ENCODE measurements at places on chromosomes 3 and 15.

DNA sequence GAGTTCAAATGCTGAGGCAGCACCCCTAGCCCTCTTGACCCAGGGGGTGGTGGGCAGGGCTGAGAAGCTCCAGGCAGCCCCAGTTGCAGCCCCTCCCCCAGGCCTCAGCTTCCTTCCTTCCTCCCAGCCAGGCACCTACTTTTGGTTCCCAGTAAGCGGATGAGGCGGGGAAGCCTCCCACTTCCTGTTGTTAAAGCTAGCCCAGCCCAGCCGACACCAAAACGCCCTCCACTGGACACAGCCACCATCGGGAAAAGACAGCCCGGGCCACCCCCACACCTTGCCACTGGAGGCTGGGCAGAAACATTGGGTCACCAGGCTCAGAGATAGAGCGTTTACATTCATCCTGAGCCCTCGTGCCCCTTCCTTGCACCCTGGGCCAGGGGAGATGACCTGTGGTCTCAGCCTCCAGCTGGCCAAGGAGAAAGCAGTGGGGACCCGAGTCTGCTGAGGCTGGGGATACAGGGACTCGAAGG lies 3.5 kb downstream of the DUSP7 start:
- no peak for DNase-seq

DNA sequence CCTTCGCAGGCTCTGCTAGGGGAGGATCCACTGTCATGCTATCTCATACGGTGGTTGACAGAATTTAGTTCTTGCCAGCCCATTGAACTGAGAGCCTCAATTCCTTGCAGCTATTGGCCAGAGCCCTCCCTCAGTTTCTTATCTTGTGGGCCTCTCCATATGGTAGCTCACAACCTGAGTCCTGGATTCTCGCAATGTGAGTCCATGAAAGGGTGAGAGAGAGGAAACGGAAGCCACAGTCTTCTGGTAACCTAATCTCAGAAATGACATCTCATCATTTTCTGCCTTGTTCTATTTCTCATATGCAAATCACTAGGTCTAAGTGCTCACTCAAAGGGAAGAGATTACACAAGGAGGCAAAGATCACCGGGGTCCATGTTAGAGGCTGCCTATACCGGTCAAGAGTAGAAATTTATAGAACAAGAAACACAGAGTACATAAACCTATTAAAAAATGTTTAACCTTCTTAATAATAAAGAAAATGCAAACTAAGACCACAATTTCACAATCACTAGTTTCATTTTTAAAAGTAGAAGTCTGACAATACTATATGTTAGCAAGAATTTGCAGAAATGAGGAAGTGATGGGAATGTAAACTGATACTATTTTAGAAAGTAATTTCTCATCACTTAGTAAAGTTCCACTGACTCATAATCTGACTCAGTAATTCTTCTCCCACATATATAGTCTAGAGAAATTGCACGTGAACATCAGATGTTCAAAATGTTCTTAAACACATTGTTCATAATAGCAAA lies 378.4 kb upstream of the AGTR1 start:
- DNase-seq: no peak

GRCh38 chr3:161822291-161822690 lies 325.7 kb downstream of the OTOL1 start:
- no peak for DNase-seq

DNA sequence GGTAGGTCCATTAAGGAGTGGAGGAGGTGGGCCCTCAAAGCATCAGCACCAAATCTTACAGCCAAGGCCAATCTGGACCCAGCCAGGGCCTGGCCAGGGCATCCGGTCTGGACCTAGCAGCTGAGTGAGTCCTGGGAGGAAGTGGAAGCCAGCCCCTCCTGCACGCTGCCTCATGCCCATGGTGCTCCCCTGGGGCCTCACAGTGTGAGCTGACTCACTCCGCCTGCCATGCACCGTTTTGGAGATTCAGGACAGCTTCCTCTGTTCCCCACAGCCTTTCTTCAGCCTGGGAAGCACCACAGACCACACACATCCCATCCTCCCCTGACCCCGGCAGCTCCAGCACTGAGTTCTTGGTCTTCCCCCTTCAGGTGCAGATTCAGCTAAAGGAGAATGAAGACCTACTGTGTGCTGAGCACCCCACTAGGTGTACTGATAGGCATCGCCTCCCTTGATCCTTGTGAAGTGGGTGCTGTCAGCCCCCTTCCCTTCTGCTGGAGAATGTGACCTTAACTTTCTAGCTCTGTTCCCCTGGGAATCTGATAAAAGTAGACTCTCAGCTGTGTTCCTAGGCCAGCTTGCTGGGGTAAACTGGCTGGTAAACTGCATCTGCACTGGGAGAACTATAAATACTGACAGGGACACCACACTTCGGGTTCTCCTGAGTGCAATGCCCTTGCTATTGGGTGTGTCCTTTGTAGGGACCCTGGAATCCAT lies 36.8 kb upstream of the SEC13 start:
- DNase-seq: no peak

- DNase-seq: no peak
Observed at GRCh38 chr3:57959423-57960173, 48.6 kb upstream of the FLNB start.

- no peak for DNase-seq
Observed at GRCh38 chr15:67792250-67792942, 32.9 kb upstream of the SKOR1 start.

GRCh38 chr3:51539291-51539941 lies 897 bp downstream of the RAD54L2 start:
- DNase-seq: no peak

GRCh38 chr15:31065824-31066223 lies 35.7 kb downstream of the TRPM1 start:
- DNase-seq: no peak

GRCh38 chr15:42306681-42307080 lies 33.4 kb upstream of the TMEM87A start:
- no peak for DNase-seq

GRCh38 chr3:188975600-188976314 lies 196.0 kb upstream of the TPRG1 start:
- DNase-seq: no peak

GRCh38 chr3:133374708-133375402 lies 25.0 kb upstream of the BFSP2 start:
- DNase-seq: no peak

DNA sequence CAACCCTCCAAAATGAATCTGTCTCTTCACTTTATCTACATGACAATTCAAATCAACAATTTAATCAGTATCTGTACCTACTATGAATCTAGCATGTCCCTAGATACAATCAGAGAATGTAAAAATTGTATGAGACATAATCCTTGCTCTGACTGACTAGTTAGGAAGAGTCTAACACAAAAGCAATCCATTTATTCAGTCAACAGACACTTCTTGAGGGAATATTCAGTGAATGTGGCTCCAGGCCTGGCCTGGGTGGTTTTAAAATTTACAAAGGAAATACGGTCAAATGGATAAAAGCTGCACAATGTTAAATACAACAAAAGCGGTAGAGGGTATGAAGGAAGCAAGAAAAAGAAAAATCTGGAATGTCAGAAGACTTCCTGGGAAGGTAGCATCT lies 45.2 kb downstream of the GSK3B start:
- no peak for DNase-seq

DNA sequence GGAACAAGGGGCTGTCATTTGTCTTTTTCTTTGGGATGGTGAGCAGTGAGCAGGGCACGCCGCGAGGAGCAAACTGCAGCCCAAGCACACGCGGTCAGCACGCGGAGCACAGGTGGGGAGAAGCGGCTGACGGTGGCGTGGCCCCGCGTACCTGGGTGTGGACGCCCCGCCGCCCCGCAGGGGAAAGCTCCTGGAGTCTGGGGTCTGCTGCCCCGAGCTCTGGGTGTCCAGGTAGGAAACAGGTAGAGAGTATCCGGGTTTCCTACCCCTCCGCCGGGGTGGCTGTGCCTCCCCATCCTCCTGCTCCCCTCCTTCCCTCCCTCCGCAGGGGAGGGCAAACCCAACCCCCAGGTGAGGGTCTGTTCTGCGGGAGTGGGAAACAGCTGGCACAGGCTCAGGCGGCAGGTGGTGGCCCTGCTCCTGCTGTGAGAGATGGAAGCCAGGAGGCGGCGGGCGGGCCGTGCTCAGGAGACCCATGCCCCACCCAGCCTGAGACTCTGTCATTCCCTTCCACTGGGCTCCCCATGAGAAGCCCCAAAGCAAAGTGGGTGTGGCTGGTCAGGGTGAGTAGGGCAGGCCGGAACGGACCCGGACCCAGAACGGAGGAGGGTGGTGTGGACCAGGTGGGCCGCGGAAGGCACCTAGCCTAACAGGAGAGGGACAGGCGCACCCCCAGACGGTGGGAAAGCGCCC lies 56.9 kb upstream of the CGNL1 start:
- no peak for DNase-seq

- DNase-seq: no peak
Observed at GRCh38 chr3:182148360-182148759, 436.6 kb downstream of the SOX2 start.

GRCh38 chr3:188185717-188186251 lies 31.8 kb downstream of the LPP start:
- no peak for DNase-seq

- DNase-seq: no peak
Observed at GRCh38 chr3:160112481-160112880, 112.7 kb upstream of the C3orf80 start.

DNA sequence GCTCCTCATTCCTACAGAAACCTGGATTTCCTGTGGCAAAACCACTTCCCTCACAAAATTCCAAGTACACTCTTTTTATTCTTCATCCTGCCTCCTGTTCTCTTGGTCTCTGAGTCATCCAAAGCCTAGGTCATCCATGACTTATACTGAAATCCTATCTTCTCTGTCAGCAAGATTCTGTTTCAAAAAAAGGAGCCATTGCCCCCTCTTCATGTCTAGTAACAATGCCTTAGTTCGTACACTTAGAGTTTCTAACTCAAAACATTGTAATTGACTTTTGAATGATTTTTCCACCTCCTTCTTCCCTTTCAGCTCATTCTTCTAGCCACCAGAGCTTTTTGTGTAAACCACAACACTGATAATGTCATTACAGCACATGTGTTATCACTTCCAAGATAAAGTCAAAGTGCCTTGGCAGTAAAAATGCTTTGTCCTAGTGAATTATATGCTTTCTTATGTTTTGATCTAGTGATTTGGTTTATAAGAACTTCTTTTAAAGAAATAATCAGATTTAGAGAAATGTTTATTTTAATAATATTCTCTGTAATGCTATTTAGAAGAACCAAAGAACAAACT lies 256.5 kb upstream of the NECTIN3 start:
- no peak for DNase-seq

GRCh38 chr3:128400671-128401070 lies 66.0 kb downstream of the DNAJB8 start:
- DNase-seq: no peak

- DNase-seq: no peak
Observed at GRCh38 chr3:112647122-112647521, 6.2 kb upstream of the CCDC80 start.

- DNase-seq: no peak
Observed at GRCh38 chr3:64651303-64651702, 36.5 kb downstream of the ADAMTS9 start.

GRCh38 chr3:67034371-67034770 lies 36.3 kb downstream of the KBTBD8 start:
- DNase-seq: no peak

GRCh38 chr15:65835447-65835846 lies 33.8 kb upstream of the RAB11A start:
- DNase-seq: no peak

- DNase-seq: no peak
Observed at GRCh38 chr3:51982352-51982837, 940 bp upstream of the ACY1 start.

DNA sequence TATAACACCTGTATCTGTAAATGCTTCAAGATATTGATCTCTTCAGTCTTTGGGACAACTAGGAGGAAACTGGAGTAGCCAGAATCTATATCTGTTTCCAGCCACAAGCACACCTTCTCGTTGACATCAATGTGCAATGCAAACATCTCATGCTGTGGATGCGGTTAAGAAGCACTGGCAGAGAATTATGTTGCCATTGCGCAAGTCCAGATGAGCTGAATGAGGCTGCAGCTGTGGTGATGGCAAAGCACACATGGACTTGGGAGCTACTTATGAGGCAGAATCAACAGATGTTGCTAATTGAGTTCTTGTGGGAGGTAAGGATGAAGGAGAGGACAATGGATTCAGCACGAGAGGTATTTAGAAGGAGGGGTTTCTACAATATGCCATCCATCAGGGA lies 90.9 kb downstream of the STRIT1 start:
- no peak for DNase-seq
